ENCODE measurements at places on chromosomes 2 and 18.

DNA sequence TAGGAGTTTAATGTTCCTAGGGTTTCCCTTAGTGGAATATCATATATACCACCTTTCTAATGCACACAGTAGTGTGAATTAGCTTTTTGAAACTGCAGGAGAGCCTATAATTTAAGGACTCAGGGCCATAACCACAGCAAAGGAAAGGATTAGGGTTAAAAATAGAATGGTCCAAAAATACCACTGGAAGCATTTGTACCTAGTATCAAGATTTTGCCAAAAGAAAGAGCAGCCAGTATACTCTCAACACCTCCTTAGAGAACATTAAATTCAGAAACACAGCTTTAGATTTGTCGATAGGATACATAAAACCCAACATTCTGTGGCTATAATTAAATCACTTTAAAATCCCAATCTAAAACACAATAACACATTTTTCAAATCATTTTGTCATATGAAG, 634.9 kb downstream of the EPHA4 start:
- no peak for DNase-seq

GRCh38 chr2:73654175-73654574, 12.0 kb upstream of the NAT8 start:
- no peak for DNase-seq

- no peak for DNase-seq
Observed at GRCh38 chr2:32932825-32933755, 13.7 kb upstream of the LTBP1 start.

- DNase-seq = no peak
Observed at GRCh38 chr2:207328944-207329386, 163.2 kb upstream of the KLF7 start.

DNA sequence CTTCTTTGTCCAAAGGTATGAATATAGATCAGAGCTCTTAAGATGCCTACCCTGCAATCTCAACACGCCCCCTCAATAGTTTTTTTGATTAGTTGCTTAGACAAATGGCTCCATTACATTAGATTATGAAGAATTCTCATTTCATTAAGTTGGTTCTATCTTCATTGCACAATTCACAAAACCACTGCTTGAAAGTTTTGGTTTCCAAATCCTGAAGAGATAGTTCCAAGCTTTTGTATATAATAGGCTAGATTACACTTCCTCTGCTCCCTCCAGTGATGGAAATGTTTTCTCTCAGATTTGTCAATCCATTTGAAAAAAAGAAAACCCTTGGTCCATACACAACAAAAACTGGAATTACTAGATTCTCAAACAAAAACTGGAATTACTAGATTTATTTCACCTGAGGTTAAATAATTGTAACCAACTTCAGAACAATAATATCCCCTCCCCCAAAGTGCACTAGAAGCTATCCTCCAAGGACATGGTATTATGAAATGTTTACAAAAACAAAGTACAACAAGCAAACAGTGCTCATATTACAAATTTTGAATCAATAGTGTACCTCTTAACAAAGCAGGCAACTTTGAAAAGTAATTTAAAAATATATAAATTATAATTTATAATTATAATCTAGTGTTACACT, 6.8 kb upstream of the TLK1 start:
- DNase-seq = no peak

DNA sequence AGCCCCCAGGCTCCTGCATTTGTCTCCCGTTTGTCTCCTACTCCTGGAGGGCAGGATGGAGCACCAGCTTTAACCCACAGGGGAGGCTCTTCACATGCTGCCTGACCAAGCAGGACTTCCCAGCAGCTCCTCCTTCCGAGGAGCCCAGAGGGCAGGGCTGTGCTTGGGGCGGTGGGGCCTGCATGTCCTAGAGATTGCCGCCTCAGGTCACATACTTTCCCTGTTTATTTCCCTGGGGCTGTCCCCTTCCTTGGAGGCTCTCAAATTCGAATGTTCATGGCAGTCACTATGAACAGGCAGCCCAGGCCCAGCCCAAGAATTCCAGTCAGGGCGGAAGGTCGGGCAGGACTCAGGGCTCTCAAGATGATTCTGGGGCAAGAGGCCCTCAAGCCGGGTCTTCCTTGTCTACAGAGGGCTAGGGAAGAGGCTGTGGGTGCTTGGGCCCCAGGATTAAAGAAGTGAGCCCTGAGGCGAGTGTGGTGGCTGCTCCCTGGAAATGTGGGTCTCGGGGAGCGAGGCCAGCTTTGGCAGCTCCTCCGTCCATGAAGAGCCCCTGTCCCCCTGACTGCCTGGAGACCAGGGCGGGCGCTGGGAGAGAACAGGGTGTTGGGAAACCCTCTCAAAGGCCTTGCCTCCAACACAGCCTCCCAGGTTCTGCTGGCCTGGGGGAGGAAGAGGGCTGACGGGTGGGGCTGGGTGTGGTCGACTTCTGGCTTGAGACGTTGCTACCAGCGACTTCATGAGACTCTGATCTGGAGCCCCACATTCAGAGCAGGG, 48.9 kb upstream of the HPCAL1 start:
- DNase-seq = no peak

DNA sequence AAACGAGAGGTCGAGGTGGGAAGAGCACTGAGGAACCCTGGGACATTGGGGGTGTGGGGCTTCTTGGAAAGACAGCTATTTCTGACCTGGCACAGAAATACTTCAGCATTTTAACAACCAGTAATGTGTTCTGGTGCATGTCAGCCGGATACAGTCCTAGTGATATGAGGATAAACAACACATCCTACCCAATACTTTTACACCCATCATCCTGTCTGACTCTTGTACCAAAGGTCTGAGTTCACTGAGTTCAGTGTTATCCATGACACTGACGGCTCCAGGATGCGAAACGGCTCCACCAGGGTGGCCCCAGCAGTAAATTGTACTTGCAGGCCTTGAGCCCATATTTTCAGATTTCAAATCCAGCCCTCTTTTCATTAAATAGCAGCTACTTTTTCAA, 65.9 kb upstream of the SH3BP4 start:
- DNase-seq = no peak

Measured in CD4-positive, alpha-beta T cell treated with Interferon gamma for 1 hour (primary cell).